Progenitor cell of endocrine pancreas (in vitro differentiated cells): ENCODE measurements at places on chromosomes 3 and 15. TPM values are rescaled to one million over a fixed set of nuclear protein-coding genes. Genes with fewer than 3 reads are reported as not detected.

DNA sequence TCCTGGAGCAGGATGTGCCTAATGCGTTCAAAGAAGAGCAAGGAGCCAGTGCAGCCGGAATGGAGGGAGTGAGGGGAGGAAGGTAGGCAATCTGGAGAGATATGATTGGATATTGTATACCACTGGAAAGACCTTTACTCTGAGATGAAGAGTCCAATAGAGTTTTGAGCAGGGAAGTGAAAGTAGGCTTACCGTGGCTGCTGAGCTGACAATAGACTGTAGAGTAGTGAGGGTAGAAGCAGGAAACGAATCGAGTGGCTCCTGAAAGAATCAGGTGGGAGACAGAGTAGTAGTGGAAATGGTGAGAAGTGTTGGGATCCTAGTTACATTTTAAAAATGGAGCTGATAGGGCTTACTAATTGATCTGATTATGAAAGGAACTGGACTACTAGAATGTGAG is 51.8 kb upstream of the NUDT16 start:
- H3K27me3 ChIP-seq, result no peaks in the 10 kb centered on the region
- H3K27ac ChIP-seq, result no peak overlapping the region
- peaks cover 6% of the 10 kb centered on the region for H3K4me1 ChIP-seq
- H3K4me3 ChIP-seq, result no peak overlapping the region
- peaks cover 9% of the 10 kb centered on the region for H3K36me3 ChIP-seq
- no peak for DNase-seq

GRCh38 chr3:7754653-7755441 is 746.8 kb upstream of the LMCD1 start:
- no peak overlapping the region for H3K27ac ChIP-seq
- H3K36me3 ChIP-seq, result no peaks in the 10 kb centered on the region
- no peaks in the 10 kb centered on the region for H3K27me3 ChIP-seq
- no peak overlapping the region for H3K4me3 ChIP-seq
- DNase-seq, result no peak
- H3K4me1 ChIP-seq, result no peaks in the 10 kb centered on the region

DNA sequence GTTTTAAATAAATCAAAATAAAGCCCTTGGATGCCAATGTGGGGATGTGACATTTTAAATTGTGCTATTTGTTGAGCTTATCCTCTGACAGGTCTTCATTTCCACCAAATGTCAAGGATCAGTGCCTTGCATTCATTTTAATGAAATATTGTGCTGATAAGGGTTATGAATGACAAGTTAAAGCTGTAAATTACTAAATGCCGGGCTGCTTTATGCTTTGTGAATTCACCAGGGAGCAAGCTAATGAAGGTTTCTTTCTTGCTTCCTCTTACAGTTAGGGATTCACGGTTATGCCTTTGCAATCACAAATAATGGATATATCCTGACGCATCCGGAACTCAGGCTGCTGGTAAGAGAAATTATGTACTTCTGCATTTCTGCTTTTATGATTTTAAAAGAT is 81.7 kb downstream of the LRTM1 start:
- no peaks in the 10 kb centered on the region for H3K36me3 ChIP-seq
- H3K27ac ChIP-seq, result no peak overlapping the region
- no peak for DNase-seq
- no peak overlapping the region for H3K4me3 ChIP-seq
- H3K4me1 ChIP-seq, result peaks cover 10% of the 10 kb centered on the region

DNA sequence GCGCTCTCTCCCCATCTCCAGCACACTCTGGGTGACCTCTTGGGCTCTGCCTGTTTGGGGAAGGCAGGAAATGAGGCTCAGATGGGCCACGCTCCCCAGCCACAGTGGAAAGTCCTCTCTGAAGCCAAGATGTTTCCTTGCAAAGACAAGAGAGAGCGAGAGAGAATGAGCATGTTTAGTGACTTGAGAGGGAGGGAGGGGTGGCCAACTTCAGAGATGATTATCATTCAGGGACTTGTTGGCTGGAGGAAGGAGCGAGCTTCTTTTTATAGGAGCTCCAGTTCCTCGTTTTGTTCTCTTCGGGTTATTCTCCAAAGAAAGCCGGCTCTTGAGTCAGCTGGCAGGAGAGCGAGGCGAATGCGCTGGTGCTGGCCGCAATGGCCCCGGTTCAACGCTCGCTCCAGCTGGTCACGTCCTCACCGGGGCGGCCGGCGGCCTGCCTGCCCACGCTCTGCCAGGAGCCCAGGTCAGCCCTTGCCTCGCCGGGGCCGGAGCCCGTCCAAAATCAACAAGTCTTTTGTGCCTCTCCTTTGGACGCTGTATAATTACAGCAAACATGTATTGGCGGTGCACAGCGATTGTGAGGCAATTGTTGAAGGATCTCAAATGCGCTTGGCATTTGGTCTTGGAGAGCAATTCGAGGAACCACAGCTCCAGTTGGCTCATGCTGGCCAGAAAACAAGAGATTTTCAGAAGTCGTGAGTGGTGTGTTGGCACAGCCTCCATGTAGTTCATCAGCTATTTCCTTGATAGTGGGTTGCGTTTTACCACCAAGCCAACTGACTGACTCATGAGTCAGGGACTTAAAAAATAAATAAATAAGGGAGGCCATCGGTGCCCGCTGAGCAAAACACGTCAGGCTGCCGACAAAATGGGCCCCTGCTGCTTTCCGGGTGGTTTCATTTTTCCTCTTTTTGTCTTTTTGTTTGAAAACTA is 288.6 kb downstream of the UACA start:
- no peak overlapping the region for H3K27ac ChIP-seq
- no peak overlapping the region for H3K4me3 ChIP-seq
- no peaks in the 10 kb centered on the region for H3K4me1 ChIP-seq

Gene CCR8
- total RNA-seq, result not detected in 2 replicates

Gene SECISBP2L
- total RNA-seq, result 54.3 and 55.0 TPM in 2 replicates

Gene NANOGP8
- total RNA-seq, result 0.36 and 0.75 TPM in 2 replicates
